ENCODE measurements at places on chromosomes 12 and 14.
A peak's percentile ranks its signal among the peaks of the same experiment; 100 is the strongest.

- DNase-seq = no peak
Measured at GRCh38 chr12:56676851-56677580, 11.1 kb downstream of the PTGES3 start.

DNA sequence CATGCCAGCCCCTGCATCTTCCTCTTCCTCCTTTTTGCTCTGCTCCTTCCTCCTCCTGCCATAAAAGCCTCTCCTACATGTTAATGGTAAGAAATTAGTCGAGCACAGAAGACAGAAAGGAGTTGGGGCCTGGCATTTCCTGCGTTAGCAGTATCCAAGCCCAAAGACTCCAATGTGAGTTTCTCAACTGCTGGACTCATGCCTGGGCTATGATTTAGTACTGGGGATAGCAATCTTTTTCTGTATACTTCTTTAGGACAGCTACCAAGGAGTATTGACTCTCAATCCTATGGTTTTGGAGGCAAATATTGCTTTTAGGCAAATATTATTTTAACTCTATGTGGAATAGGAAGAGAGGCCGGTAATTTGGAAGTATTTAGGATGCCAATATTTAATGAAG lies 18.0 kb upstream of the SLC38A4 start:
- DNase-seq = no peak

- DNase-seq = no peak
Measured at GRCh38 chr12:15505616-15506015, 183.3 kb downstream of the PTPRO start.

- peak; percentile 98 for DNase-seq
Measured at GRCh38 chr12:105741786-105742566, 396.8 kb downstream of the NUAK1 start.

DNA sequence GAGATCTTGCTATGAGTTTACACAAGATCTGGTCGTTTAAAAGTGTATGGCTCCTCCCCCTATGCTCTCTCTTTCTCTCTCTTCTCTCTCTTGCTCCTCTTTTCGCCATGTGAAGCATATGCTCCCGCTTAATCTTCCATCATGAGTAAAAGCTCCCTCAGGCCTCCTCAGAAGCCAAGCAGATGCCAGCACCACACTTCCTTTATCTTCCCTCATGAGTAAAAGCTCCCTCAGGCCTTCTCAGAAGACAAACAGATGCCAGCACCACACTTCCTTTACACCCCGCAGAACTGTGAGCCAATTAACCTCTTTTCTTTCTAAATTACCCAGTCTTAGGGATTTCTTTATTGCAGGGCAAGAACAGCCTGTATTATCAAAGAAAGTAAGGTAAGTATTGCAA lies 152.4 kb downstream of the SEC23A start:
- DNase-seq = no peak

- DNase-seq = no peak
Measured at GRCh38 chr14:77306416-77306815, 14.3 kb downstream of the POMT2 start.

DNA sequence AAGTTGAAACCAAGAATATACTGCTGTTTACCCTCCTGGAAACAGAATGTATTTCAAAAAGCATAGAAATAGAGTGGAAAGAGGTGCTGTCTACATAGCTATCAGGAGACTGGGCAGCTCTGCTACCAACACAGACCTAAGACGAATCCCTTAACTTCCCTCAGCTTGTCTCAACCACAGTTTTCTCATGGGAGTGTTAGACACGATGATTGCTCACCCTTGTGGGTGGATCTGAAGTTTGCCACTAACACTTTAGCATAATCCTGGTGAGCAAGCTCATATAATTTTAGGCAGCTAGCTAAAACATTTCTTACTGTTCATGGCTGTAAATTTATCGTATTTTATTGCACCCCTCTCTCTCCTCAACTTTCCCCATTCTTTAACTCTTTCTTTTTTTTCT lies 38.5 kb downstream of the C12orf75 start:
- DNase-seq = peak; percentile 80

DNA sequence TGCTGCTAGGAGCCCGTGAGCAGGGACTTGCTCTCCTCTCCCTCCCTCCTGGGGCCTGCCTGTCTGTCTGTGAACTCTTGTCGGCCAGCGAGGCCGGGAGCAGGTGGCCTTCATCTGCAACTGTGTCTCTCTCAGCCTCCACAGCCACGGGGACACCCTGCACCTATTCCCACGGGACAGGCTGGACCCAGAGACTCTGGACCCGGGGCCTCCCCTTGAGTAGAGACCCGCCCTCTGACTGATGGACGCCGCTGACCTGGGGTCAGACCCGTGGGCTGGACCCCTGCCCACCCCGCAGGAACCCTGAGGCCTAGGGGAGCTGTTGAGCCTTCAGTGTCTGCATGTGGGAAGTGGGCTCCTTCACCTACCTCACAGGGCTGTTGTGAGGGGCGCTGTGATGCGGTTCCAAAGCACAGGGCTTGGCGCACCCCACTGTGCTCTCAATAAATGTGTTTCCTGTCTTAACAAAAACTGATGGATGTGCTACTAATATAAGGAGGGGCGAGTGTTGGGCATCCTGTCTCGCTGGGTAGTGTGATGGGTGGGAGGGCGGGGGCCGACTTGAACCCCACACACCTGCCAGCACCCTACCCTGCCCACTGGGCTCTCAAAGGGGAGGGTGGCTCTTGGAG lies 34.8 kb downstream of the MEG3 start:
- DNase-seq = no peak

GRCh38 chr14:65074449-65075150 lies 27.7 kb downstream of the MAX start:
- DNase-seq = no peak

DNA sequence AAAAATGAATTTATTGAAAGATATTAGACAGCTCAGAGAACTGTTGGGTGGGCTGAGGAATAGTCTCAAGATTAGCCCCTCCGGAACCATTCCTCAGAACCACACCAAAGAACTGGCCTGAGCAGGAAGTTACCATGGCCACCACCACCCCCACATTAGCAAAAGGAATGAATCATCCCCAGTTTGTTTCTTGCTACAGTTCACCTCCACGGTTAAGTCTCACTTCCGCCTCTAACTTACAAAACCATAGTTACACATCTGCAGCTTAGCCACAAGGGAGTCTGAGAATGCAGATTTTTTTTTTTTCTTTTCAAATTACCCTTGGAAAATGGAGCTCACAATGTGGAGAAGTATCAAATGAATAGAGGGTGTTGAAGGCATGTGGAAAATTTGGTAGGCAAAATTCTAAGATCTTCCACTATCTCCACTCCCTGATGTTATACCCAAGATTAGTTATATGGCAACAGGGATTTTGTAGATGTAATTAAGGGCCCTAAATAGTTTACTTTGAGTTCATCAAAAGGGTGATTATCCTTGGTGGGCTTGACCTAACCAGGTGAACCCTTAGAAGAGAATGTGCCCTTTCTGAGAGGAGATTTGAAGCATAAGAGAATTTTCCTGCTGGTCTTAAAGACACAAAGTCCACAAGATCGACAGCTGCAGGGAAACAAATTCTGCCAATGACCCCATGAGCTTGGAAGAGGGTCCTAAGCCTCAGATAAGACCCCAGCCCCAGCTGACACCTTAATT lies 129.8 kb upstream of the KRR1 start:
- DNase-seq = peak; percentile 78

- DNase-seq = no peak
Measured at GRCh38 chr12:26389343-26389742, 194.0 kb downstream of the SSPN start.

GRCh38 chr12:80707126-80707829 lies at the start of gene MYF6:
Gene MYF6, plus strand, starts transcription at chr12:80707634. Its CDS starts 86 bp downstream, at chr12:80707720.
- DNase-seq = no peak

DNA sequence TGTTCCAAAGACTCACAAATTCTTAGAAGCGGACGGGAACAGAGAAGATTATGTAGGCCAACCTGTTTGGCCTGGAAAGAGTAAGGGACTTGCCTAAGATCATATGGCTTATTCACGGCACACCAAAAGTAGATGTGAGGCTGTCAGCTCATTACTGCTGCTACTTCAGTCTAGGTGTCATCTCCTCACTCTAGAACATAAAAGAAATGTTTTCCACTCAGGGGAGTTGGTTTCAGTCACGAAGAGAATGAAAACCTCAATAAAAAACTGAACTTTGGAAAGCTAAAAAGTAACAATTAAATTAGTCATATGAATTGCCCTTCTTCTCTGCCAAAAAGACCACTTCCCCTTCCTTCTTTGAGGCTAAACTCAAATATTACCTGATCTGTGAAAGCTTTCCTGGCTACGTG lies 658 bp upstream of the CEP128 start:
- DNase-seq = no peak
